ENCODE measurements at places on chromosomes 11 and 22.

- DNase-seq = no peak
Observed at GRCh38 chr11:8705146-8705545, 22.6 kb downstream of the RPL27A start.

DNA sequence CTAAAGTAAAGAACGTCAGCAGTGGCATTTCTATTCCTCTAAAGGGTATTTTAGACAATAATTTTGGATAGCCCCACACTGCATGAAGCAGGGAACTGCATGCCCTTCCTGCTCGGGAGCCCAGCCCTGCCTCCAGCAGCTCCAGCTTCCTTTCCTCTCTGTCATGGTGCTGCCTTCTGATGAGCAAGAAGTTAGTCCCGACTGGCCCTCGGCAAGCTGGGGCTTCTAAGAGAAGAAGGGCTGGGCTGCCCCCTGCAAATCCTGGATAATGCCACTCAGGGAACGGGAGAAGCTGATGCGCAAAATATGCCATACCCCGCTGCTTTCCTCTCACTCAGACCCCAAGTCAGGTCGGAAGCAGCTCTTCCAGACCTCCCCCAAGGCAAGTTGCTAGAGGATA, 296.4 kb downstream of the ETS1 start:
- DNase-seq = no peak

GRCh38 chr22:31625661-31626426, 36.2 kb downstream of the PISD start:
- DNase-seq = no peak

DNA sequence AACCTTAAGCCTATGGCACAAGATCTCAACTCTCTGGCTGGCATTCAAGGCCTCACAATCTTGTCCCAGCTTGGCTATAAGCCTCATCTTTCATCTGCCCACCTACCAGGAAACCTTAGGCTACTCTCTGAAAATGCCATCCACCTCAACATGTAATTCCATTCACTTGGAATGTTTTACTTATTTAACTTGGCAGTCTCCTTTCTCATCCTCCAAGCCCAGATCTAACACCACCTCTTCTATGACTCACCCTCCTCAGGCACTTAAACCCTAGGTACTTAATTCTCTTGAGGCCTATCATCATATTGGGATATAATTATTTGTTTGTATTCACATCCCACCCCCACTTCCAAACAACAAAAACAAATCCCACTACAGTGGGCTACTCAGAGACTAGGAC, 15.0 kb downstream of the POGLUT3 start:
- DNase-seq = no peak

GRCh38 chr22:46614025-46614931, 5.9 kb upstream of the GRAMD4 start:
- peak; percentile 41 for DNase-seq

GRCh38 chr11:32439501-32440210, 4.3 kb upstream of the WT1 start:
- no peak for DNase-seq

- no peak for DNase-seq
Observed at GRCh38 chr11:72127923-72128322, 7.6 kb upstream of the FOLR3 start.

DNA sequence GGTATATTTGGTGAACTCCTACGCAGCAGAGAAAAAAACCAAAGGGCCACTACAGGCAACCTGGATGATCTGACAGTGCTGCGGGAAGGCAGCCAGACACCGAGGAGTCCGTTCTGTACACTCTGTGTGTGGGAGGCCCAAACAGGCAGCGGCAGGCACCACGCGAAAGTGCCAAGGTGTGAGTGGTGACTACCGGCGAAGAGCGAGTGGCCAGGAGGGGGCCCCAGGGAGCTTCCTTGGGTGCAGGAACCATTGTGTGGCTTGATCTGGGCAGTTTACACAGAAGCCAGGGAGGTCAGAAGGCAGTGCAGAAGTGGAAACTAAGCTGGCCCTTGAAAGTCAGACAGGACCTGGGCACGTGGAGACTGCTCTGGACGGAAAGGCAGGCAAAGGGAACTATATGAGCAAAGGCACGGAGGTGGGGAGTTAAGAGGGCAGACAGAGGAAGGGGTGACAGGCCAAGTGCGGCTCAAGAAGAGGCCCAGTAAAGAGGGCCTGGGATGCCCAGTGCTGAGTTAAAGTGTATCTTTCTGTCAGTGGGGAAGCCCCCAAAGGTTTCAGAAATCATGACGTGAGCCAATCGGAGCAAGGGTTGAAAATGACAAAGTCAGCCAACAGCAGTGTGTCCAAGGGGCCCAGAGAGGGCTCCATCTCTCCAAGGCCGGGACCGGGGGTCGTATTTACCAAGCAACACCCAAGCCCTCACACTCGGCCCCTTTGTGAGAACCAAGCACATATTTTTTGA, 10.6 kb downstream of the TMEM184B start:
- DNase-seq = no peak

DNA sequence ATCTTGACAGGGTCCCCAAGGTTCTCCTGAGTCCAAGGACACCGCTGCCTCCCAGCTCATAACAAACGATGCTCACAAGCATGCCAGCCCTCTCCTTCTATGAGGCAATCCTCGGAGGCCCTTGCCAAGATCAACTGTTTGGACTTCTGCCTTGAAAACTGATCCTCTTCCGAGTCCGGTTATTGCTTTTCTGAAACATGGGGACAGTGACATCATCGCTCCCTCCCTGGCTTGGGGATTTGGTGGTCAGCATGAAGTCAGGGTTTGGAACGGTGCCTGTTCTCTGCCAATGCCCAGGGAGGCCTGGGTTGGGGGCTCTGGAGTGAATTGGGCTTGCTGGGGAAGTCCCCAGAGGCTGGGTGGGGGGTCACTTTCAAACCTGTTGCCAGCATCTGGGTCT, 149.3 kb downstream of the FBXO7 start:
- DNase-seq = no peak

DNA sequence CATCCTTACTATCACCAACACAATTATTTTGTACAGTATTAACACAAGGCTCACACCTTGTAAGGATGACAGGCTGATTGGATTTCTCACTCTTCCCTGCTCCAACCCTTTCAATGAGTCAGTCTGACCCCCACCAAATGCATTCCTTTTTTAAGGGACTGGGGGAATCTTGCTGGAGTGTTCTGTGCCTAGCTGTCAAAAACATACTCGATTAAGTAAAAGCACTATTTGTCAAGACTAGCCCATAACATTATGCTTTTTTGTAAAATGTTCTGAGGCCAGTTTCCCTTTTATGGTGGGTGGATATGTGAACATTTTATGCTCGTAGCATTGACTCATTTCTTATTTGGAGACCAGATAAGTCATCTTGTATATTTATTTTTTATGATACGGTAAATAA, 87.2 kb downstream of the PDHX start:
- no peak for DNase-seq

GRCh38 chr11:65720211-65720934, at the start of gene RNASEH2C:
Gene RNASEH2C (minus strand): TSS chr11:65720798. CDS start chr11:65720758, 40 bp downstream.
- peak; percentile 66 for DNase-seq
